ENCODE measurements at places on chromosomes 3 and 15.
A peak's percentile ranks its signal among the peaks of the same experiment; 100 is the strongest.

DNA sequence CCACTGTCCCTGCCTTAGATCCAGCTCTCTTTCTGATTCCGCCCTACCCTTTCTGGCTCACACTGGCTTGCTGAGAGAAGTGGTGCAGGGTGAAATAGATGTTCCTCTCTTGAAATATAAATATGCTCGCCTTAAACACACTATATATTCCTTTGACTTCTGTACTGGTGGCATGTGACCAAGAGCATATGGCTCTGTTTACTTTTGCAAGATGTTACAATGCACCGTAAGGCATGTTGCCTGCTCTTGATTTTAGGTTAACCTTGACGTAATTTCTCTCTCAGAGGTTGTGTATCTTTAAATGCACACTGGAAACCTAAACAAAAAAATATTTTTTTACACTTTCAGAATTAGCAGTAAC is 749 bp downstream of the RSRC1 start:
- no peak for DNase-seq

DNA sequence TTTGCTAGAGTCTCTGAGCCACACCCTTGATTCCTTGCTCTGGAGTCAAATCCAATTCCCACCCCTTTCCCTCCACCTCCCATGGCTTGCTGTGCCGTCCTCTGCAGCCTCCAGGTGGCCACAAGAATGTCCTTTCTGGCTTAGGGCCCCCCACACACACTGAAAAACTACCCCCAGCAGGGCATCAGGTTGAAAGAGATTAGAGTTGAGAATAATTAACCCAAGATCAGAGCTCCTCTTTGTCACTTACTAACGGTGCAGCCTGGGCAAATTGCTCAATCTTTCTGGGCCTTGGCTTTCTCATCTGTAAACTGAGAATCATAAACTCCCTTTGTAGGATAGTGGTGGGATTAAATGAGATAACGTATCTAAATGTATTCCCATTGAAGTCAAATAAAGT is 78.5 kb downstream of the MRPL46 start:
- DNase-seq, result peak; percentile 8

DNA sequence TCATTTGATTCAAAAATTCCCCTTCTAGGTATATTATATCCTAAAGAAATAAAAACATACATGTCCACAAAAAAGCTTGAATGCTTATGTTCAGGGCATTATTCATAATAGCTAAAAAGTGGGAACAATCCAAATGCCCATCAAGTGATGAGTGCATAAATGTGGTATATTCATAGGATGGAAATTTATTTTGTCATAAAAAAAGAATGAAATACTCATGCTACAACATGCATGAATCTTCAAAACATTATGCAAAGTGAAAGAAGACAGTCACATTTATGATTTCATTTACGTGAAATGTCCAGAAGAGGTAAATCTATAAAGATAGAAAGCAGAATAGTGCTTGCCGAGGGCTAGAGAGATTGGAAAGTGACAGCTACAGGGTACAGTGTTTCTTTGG is 83.6 kb upstream of the SLC25A36 start:
- DNase-seq, result no peak

- DNase-seq, result no peak
Measured at GRCh38 chr15:83848315-83849050, 194.6 kb downstream of the ADAMTSL3 start.

DNA sequence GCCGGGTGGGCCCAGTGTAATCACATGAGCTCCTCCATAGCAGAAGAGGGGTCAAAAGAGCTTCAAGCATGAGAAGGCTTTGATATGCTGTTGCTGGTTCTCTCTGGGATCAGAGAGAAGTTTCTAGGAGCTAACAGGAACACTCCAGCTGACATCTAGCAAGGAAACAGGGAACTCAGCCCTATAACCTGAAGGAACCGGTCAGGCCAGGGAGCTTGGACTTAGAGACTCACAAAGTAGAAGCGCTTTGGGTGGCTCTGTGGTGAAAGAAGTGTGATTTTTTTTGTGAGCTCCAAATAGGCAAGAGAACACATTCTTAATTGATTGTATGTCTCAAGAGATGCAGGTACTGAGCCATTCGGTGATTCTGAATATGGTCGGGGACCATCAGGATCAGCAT is 26.2 kb upstream of the EPHB1 start:
- no peak for DNase-seq

DNA sequence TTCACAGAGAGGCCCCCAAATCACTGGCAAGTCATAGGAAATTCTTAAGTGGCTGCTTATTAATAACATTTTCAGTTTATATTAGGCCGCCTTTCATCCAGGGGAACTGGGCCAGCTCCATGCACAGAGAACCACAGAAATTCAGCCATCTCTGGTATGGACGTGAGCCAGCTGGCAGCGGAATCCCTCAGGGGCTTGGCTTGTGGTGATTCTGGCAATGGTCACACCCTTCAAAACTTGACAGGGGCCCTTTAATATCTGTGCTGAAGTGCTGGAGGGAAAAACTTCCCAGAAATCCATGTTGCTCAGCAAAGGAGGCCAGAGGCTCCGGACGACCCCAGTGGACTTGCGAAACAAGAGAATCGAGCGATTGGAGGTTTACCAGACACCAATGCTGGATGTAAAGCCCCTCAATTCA is 11.3 kb downstream of the PRICKLE2 start:
- peak; percentile 28 for DNase-seq

DNA sequence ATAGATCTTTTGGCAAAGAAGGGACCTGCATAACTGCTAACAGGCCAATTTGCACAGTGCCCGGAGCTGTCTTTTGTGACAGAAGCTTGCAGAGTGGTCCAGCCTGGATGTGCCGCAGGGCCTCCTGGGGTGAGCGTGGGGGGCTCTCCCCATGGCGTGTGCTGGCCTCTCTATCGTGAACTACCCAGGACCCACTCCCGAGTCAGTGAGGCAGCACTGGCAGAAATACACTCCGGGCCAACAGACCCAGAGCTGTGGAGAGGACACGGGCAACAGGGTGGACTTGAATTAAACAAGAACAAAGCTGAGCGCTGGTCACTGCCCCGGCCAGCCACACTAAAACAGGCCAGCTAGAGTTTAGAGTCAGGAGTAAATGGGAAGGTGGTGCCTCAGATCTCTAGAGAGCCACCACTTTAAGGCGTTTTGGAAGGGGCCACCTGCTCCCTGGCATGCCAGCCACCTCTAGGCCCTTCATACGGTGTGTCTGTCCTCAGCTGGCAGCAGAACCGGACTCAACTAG is 152.1 kb downstream of the KLF13 start:
- DNase-seq, result no peak

DNA sequence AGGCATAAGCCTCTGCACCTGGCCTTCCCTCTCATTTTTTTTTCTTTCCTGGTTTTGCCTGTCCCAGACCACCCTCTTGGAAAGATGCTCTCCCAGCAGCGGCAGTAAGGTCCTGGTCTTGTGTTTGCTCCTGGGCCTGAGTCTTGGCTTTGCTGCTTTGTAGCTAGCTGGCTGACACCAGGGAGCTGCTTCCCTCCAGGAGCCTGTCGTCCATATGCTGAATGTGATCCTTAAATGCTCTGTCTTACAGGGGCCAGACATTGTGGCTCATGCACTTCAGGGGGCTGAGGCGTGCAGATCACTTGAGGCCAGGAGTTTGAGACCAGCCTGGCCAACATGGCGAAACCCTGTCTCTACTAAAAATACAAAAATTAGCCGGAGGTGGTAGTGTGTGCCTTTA is 17.2 kb downstream of the FLNB start:
- DNase-seq, result no peak

- peak; percentile 23 for DNase-seq
Measured at GRCh38 chr3:16319307-16319706, 54.3 kb downstream of the OXNAD1 start.

DNA sequence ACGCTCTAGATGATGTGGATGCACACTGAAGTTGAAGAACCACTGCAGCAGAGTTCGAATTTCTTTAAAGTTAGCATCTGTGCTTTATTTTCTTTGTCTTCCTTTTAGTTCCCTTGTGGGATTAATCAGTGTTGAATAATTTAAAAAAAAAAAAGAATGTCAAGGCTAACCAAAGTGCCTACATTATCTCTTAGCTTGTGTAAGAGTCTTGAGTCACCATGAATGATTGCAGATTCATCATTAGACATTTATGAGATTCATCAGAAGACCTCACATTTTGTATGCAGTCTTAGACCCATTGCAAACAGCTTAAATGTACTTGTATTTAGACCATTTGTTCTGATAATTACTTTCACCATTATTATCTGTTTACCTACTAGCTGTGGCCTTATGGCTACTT is 182.2 kb downstream of the FNDC3B start:
- no peak for DNase-seq

DNA sequence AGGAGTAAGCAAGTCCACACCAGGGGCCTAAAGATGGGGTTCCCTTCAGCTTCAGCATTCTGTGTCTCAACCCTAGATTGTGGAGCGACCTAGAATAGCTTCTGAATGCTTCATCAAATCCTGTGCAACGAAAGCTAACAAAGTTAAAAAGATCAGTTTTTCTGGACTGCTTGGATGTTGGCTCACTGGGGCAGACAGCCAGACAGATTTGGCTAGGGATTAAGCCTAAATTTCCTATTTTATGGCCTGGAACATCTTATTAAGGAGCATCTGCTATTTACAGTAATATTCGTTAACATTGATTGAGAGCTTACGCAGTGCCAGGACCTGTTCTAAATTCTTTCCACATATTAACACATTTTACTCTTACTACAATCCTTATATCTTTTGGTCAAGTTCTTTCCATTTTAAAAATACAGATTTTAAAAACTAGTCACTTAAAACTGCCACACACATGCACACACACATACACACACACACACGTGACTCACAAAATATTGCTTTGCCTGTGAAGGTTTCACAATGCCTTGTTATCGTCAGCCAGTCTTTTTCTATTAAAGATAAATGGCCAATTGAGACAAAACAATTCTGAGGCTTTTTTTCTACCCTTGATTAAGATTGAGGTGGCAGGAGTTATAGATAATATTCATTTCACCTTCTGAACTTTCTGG is 173.3 kb upstream of the SNTN start:
- no peak for DNase-seq

GRCh38 chr3:173037840-173038483 is 103.1 kb downstream of the SPATA16 start:
- no peak for DNase-seq

DNA sequence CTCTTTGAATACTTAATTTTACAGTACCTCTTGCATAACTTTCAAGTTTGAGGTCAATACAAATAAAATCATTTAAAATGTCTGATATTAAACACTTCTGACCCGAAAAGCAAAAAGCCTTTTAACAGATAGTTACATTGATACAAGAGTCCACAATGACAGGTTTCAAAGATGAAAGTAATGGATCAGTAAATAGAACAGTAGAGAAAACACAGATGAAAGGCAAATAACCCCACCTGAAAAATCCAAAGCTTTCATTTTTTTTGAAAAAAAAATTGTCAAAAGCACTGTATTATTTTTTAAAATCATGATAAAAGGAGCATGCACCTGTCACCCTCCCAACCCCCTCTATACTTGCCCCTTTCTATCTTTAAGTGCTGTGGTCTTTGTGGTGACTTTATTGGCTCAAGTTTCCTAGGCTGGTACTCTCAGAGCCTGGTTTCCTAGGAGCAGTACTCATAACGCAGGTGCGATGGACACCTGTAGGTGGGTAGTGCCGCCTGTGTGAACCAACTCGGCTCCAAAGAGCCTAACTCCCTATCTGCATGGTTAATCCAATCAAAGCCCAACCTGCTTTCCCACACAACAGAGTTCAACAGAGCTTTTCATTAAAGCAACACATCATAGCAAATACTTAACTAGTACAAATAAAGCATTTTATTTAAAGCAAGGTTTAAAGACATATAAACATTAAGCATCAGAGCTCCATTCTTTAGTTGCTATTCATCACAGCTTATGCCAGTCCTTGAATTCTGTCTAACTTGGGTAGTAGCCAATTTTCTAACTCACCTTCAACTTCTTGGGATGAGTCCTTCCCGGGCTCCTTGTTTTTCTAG is 32.2 kb downstream of the LIPC start:
- DNase-seq, result no peak

DNA sequence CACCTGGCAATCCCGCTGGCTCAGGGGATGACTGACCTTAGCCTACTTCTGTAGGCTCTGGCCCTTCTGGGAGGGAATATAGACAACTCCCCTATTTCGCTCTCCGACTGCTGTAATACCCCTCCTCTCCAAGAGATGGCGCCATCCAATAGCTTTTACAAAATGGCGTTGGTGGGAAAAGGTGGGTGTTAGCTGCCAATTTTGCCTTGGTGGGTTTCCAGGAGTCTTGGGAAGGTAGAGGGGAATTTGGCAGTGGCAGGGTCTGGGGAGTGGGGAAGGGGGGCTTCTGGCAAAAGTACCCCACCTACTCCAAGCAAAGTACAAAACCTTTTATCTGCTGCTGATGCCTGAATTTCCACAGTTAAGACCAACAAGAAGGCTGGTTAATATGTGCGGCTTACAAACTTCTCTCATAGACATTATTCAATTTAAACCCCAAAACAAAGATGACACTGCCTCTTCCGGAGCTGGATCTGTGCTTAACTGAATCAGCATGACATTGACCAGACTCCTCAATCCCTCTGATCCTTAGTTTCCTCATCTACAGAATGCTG is 62.1 kb downstream of the RASGRF1 start:
- DNase-seq, result peak; percentile 78

- peak; percentile 23 for DNase-seq
Measured at GRCh38 chr3:73080216-73080966, 18.9 kb downstream of the EBLN2 start.

DNA sequence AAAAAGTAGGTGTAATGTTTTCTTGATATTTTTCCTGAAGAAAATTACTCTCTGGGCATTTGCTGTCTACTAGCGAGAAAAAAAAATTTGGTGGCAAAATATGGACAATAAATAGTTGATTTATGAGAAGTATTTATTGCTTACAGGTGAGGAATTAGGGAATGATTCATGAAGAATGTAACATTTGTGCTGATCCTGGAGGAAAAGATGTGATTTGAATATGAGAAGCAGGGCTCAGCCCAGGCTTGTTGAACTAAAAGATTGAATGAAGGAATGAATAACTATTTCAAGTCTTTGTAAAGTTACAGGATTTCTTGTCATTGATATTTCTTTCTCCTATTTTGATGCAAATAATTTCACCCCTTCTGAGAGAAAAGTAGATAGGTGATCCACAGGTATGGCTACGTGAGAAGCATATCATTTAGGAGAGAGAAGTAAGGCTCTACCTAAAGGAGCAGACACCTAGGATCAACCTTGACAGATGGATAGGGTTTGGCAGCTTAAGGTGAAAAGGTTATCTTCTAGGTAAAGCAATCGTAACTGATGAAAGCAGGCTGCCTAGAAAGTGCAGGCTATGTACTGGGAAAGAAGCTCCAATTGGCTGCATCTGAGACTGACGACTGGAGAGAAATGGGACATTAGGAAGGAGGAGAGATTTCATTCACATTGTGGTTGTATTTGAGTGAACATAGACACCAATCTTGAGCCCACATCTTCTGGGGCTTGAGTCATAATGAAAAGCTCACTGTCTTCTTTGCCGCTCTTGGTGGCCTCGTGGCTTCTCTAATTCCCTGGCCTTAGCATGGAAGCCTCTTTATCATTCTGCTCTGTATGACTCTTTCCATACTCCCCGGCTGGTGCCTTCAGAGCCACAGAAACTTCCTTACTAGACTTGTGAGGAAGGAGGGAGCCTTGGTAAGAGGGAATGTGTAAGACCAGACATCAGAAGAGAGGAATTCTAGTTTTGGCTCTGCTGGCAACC is 106.5 kb downstream of the P3H2 start:
- no peak for DNase-seq

- DNase-seq, result no peak
Measured at GRCh38 chr3:23422517-23422851, 219.4 kb downstream of the UBE2E2 start.

All from ELF-1 (cell line).